ENCODE measurements at places on chromosomes 7 and 10.

DNA sequence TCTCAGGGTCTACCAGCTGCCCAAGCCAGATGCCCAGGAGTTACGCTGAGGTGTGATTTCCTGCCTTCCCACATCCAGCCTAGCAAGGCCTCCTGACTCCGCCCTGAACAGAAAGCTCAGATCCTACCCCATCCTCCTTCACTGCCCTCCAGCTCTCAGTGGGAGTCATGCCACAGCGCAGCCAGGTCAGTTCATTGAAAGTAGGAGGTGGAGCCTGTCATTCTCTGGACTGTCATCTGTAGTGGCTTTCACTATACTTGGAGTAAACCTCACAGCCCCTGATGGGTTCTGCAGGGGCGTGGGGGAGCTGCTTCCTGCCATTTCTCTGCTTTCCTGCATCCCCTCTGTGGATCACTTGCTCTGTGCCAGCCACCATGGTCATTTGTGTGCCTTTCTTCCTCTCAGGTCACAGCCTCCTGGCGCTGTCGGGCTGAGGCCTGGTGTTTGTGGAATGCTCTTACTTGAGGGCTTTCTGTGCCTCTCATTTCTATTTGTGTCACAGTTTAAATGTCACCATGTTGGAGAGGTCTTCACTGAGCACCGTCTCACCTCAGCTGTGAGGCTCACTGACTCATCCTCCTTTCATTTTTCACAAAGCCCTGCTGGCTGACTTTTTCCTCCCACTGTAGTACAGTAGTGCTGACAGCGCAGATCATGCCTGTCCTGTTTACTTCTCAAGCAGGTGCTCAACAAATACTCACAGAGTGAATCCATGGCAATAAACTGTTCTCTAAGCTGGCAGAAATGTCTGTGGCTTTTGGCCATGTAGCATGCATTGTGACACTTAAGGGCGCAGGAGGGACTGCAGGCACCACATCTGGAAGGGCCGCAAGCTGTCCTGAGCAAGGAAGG is 61.0 kb upstream of the TMEM248 start:
- DNase-seq: peak; percentile 65

DNA sequence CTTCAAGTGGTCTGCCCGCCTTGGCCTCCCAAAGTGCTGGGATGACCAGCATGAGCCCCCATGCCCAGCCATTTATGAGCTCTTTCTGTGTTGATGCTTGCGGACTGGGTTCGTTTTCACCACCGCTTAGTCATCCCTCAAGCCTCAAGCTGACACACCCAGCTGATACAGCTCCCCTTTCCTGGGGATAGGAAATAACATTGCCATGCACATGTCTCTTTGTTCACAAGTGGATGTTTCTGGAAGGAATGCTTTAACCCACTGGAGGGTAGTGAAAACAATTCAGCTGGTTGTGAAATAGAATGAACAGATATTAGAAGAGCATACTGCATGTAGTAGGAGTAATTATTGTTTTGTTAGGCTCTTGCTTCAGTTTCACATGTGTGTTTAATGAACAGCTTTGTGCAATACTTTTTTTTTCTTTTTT is 8.5 kb upstream of the METTL27 start:
- no peak for DNase-seq

GRCh38 chr10:113527211-113527906 is 25.5 kb upstream of the HABP2 start:
- DNase-seq: no peak

- no peak for DNase-seq
Observed at GRCh38 chr7:49669285-49669684, 104.2 kb upstream of the VWC2 start.

DNA sequence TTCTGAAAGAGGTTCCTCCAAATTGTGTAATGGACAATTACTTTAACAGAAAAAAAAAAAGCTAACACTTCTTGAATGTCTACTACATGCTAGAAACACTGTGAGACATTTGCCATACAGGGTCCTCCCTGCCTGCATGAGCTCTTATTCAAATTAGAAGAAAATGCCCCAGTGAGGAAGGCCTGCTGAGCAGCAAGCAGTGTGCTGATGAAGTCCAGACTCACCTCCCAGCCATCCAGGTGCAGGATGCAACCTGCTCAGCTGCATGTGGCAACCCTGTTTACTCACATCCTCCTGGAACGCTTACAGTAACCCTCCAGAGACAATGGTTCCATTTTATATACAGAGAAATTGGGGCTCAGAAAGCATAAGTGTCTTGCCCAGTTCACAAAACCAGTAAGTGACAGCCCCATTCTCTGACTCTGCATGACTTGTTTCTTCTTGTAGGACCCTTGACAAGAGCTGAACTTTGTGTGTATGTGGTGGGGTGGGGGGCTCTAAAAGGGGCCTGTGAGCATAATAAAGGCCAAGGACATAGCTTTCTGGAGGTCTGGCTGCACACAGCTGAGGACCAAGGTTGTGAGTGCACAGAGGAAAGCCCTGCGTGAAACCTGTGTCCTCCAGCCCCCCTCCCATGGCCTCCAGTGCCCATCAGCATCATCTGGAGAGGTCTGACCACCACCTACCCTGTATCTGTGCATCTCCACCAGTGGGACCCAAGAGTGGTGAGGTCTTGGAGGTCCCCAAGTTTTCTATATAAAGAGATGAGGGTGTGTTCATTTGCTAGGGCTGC is 387.8 kb downstream of the GRID1 start:
- DNase-seq: no peak

- no peak for DNase-seq
Observed at GRCh38 chr10:9733766-9734165, 1283.9 kb upstream of the CELF2 start.

DNA sequence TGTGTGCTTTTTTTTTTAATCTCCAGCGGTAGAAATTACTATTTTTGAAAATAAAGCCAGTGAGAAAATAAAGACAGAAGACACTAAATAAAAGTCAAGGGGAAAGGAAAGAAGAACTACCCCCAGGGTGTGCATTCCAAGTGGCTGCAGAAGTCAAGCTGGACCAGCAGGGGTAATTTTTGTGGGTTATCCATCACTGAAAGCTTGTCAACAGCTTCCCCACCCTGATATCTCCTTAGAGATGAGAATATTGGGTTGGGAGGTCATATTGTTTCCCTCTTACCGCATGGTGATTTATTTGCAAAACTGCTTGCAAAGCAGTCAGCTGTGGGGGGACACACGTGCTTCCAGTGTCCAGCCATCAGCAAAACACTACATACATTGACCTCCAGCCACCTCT is 46.4 kb downstream of the FAM107B start:
- DNase-seq: no peak

DNA sequence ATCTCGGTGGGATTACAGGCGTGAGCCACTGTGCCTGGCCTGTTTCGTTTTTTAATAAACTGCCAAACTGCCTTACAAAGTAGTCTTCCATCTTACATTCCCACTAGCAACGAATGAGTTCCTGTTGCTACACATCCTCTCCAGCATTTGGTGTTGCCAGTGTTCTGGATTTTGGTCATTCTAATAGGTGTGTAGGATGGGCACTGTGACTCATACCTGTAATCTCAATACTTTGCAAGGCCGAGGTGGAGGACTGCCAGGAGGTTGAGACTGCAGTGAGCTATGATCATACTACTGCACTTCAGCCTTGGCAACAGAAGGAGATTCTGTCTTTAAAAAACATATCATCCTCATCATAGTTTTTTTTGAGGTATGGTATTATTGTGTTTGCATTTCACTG is 21.4 kb upstream of the RSBN1L start:
- DNase-seq: peak; percentile 19

GRCh38 chr10:84204122-84204521 is 9.8 kb downstream of the CDHR1 start:
- DNase-seq: no peak

DNA sequence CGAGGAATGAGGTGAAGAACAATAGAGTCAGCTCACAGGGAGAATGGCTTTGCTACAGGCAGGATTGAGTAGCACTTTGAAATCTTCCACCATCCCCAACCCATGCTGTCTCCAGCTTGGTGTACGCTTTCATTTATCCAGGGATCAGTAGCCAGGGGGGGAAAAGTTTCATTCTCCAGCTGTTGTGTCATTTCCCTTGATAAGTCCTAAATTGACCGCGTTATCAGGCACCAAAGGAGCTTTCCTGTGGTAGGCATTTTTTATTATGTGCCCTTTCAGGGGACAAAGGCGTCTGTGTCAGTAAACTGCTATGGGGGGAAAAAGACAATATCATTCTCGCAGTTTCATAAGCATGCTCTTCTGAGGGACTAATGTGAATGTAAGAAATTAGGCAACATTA is 106.6 kb upstream of the YAE1 start:
- DNase-seq: no peak

GRCh38 chr7:9307131-9307530 is 873.7 kb downstream of the NXPH1 start:
- DNase-seq: no peak

DNA sequence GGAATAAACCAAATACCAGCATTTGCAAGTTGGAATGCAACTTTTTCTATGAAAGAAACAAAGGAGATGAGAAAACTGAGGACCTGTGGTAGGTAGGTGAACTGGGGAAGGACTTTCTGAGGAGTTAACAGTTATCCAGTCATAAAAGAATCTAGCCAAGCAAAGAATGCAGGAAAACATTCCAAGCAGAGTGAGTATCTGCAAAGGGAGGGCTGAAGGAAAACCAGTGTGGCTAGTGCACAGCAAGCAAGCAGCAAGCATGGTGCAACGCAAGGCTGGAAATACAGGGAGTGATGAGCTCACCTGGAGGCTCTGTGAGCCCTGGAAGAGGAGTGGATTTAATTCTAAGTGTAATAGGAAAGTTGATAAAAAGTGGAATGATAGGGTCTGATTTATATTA is 44.0 kb downstream of the RTKN2 start:
- DNase-seq: no peak

GRCh38 chr10:128077155-128077875 is 48.9 kb downstream of the MKI67 start:
- DNase-seq: no peak

- DNase-seq: no peak
Observed at GRCh38 chr7:35004531-35005095, 32.7 kb downstream of the DPY19L1 start.

DNA sequence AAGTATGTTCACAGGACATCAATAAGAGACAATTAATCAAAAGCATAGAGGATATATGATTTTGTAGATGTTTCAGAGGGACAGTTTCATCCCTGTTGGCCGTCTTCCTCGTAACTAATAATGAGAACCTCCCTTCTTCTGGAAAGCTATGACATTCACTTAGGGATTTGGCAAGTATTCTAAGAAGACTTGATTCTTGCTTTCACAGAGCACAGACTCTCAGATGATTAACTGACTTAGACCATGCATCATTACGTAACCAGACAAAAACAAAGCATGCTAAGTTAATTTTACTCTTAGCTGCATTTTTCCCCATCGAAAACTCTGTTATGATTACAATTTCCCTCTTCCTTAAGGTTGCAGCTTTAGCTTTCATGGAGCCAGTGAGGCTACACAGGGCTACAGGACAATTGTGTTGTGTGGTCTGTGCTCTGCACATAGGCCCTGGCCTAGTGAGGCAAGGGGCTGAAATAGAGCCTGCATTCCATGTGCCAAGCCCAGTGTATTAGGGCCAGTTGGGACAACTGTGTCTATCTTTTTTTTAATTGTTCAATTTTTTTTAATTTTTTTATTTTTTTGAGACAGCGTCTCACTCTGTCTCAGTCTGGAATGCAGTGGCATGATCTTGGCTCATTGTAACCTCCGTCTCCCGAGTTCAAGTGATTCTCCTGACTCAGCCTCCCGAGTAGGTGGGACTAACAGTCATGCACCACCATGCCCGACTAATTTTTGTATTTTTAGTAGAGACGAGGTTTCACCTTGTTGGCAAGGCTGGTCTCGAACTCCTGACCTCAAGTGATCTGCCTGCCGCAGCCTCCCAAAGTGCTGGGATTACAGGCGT is 105.3 kb downstream of the PLXDC2 start:
- no peak for DNase-seq

DNA sequence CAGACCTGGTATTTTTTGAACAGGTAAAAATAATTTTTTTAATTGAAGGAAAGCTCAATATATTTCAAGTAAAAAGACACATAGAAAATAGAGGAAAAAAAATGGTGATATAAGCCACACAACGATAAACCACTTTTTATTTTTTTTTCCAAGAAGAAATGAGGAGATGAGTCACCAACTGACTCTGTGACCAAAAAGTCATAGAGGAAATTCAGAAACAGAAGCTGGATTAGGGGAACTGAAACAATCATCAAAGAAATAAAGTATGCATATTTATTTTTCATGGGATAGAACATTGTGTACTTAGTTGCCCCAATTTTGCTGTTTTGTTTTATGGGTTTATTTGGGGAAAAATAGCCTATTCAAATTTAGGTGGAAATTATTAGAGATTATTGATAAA is 176.8 kb upstream of the AGR3 start:
- DNase-seq: no peak

All from stimulated activated CD4-positive, alpha-beta T cell treated with anti-CD3 and anti-CD28 coated beads, Interleukin-15, amount 100 ng/mL, for 24 hours (primary cell).